IPS DF 6.9 (cell line): ENCODE measurements at places on chromosomes 16 and 17.

GRCh38 chr16:1613728-1614455, 1.7 kb downstream of the CRAMP1 start:
- no peak for DNase-seq

DNA sequence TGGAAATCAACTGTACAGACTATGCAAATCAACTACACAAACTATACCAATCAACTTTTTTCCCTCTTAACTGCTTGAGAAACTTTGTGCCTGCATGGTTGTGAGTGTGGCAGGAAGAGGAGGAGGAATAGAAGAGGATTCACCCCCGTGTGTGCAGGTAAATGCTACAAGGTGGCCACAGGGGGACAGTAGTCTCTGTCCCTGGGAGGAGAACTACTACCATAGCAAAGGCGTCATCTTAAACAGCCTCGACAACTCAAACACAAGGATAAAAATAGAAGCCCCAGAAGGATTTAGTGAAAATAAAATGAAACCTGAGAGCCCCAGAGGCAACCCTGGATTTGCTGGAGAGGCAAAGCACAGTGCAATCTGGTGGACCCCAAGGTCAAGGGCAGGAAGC, 199.5 kb upstream of the DYNLRB2 start:
- no peak for DNase-seq

DNA sequence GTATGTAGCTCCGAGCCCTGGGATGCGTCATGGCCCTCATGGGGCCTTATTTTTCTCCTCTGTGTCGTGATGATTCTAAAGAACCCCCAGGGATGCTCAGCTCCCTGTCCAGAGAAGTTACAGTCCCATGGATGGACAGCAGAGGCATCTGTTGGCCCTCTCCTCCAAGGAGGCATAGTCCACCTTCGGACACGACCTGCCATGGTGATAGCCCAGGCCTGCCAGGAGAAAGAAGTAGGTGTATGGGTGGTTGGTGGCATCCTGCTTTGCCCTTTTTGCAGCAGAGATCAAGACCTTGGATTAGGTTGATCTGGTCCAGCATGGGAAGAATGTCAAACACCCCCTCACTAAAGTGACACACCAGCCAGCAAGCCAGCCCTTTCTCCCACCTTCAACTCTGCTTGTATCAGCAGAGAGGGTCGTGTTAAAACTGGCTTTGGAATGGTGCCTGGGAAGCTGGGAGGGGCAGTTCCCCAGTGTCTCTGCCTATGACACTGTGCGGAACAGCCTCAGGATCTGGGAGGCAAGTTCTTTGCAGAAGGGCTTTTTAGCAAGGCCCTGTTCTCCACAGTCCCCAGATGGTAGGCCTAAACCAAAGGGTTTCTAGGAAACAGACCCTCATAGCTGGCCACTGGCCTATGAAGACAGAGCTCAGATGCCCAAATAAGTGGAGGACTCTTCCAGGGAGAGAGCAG, 259.9 kb upstream of the RPL38 start:
- DNase-seq, result no peak

DNA sequence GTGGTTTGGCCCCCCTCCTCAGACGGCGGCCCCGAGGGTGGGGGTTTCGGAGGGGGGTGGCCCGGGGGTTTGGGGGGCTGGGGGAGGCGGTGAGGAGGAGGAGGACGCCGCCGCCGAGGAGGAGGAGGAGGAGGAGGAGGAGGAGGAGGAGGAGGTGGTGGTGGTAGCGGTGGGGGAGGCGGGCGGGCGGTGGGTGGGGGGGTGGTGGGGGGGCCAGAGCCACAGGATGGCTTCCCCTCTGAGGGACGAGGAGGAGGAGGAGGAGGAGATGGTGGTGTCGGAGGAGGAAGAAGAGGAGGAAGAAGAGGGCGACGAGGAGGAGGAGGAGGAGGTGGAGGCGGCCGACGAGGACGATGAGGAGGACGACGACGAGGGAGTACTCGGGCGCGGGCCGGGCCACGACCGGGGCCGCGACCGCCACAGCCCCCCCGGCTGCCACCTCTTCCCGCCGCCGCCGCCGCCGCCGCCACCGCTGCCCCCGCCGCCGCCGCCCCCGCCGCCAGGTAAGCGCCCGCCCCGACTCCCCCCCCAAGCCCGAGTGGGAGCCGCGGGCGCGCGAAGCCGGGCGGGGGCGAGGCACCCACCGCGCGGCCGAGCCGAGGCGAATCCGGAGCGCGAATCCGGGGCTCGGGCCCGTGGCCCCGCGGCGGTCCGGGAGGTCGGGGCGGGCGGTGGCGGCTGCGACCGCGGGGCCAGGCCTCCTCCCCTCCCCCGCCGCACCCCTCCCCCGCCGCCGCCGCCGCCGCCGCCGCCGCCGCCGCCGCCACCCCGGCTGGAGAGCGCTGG, 3.8 kb upstream of the CHD3 start:
- no peak for DNase-seq

DNA sequence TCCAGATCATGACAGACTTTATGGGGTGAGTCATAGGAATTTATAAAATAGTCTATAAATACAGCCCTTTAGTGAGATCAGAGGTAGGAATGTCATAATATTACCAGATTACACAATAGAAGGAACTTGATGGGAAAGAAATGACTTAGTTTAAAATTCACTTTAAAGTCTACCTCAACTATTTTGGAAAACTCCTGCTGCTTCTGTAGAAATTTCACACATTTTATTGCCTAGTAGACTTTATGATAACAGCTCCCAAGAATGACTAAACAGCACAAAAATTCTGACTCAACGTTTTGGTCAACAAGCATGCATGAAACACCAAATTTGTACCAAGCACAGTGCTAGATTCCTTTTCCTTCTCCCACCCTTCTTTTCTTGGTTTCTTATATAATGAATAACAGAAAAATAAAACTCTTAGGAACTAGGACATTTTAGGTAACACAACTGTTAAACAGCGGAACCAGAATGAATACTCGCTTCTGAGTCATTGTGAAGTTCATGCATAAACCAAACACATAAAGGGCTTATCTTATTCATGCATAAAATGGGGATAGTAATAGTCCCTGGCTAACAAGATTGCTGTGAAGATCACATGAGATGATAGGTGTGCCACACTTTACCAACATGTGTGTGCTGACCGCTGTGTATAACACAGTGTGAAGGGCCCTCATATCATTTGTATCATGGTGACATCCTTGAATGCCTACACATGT, 243.9 kb downstream of the CDH8 start:
- DNase-seq, result no peak

DNA sequence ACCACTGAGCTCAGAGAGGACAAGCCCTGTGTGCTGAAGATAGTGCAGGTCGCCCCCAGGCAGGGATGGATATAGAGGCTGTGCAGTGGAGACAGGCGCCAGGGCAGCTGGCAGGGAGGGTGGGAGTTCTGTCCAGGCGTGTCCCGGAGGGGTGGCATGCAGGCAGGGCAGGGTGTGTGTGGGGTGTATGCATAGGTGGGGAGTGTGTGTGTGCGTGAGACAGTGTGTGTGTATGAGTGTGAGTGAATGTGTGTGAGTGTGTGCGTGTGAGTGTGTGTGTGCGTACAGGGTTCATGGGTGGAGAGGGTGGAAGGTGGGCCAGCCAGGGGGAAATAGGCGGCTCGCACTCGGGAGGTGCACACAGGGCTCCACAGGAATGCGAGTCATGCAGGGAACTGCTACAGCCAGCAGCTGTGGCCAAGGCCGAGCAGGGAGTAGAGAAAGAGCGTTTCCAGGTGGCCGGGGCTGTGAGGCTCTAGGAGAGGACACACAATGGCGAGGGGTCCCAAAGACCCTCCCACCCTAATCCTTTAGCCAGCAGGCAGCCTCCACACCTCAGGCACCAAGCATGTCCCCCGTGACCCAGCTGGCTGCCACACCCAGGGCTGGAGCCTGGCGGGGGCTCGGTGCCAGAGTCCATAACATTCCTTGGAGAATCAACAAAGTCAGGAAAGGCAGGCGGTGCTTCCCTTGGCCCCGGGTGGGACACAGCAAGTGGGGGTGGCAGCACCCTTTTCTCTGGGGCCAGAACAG, 4.6 kb downstream of the PLCD3 start:
- no peak for DNase-seq

- DNase-seq, result no peak
These were observed 41.1 kb downstream of the KIAA0753 start for GRCh38 chr17:6599364-6599763.

- no peak for DNase-seq
These were observed 8.5 kb downstream of the ZACN start for GRCh38 chr17:76087531-76087930.

- no peak for DNase-seq
These were observed 45.1 kb downstream of the BRIP1 start for GRCh38 chr17:61818225-61818624.

DNA sequence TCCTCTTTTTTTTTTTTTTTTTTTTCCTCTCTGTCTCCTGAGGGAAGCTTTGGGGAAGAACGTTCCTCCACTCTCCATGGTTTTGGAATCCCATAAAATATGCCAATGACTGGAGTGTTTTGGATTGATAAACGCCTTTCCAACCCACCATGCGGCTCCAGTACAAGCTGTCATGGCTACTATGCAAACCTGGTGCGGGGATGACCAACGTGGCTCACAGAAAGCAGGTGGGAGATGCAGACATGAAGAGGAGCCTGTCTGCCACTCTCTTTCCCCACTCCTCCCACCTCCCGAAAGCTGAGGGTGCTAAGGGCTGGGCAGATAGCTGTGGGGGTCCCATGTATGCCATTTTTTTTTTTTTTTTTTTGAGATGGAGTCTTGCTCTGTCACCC, 69.9 kb upstream of the SEC14L1 start:
- DNase-seq, result no peak

DNA sequence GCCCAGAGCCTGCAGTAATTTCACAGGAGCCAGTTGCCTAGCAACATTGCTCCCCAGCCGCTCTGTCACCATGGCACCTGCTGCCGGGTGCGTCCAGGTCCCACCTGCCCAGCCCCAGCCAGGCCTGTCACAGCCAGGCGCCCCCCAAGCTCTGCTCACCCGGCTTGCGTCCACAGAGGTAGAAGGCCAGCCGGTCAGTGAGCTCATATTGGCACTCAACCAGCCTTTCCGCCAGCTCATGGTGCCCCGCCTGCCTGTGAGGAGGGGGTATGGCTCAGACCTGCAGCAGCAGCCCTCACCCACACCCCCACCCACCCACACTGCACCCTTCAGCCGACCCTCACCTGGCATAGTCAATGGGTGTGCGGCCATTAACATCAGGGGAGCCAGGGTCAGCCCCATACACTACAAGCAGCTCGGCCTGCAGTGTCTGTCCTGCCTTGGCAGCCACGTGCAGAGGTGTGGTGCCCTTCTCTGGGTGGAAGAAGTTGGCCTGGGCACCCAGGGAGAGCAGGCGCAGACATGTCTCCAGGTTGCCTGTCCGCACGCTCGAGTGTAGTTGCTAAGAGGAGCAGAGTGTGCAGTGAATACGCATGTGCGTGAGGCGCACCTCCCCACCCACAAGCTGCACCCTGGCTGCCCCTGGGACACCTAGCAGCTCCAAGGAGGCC, 7.7 kb downstream of the GIT1 start:
- DNase-seq, result no peak

DNA sequence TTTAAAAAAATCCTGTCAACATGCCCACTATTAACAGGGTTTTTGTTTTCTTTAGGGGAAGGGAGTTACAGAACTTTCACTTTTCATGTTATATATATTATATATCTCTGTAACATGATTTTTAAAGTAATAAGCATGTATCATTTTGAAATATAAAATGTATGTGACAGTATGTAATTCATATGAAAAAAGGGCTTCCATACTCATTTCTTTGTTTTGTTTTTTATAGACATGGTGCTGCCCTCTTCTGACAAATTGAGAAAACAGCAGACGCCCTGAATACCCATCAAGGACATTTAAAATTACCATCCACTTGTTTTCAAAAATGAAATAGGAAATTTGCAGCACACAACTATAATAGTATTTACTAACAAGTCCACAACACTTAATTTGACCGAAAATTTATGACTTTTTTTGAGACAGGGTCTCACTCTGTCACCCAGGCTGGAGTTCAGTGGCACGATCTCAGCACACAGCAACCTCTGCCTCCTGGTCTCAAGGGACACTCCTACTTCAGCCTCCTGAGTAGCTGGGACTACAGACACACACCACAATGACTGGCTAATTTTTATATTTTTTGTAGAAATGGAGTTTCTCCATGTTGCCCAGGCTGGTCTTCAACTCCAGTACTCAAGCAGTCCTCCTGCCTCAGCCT, 30.4 kb downstream of the CFDP1 start:
- DNase-seq, result no peak

DNA sequence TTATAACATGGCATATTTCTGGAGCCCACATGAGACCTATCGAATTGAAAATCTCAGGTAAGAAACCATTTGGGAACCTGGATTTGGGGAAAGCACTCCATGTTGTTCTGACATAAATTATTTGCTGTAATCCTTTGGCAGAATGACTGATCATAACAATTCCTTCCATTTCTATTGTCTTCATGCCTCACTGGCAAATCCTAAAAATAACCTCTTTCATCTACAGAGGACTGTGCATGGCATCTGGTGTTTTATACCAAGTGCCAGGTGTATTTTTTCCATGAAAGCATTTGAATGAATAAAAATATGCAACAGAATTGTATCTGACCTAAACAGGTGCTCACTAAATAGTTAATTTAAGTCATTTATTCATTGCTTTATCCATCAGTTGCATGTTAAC, 33.7 kb upstream of the COQ7 start:
- no peak for DNase-seq

DNA sequence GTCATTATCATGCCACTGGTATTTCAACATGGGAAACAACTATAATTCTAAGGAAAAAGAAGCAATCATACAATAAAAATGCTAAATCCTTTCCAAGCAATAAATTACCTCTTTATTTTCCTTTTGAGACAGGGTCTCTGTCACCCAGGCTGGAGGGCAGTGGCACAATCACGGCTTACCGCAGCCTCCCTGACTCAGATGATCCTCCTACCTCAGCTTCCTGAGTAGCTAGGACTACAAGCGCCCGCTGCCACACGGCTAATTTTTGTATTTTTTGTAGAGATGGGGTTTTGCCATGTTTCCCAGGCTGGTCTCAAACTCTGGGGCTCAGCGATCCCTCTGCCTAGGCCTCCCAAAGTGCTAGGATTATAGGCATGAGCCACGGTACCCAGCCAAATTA, 24.1 kb downstream of the CNOT1 start:
- DNase-seq, result no peak

DNA sequence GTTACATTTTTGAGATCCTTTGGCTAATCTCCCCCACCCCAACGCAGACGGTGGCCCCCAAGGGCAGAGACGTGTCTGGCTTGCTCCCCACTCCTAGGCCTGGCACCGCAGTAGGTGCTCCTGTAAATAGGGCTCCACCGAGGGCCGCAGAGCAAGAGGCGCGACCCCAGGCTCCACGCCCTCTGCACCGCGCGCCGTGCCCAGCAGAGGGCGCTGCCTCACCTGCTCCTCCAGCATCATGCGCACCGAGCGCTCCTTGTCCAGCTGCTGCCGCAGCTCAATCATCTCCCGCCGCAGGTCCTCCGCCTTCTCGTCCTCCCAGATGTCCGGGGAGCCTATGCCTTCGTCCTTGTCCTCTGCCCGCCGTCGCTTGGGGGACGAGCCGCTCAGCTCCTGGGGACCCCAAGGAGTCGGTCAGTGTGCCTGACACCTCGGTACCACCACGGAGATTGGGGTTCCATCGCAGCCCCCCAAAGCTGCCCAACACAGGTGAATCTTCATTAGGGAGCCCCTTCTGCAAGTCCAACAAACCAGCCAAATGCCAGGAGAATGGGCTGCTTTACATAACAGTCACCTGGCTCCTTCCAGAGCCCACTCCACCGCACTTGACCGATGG, 11.2 kb downstream of the TFAP4 start:
- no peak for DNase-seq
